D721Med (cell line): ENCODE measurements at places on chromosomes 6 and 20.

DNA sequence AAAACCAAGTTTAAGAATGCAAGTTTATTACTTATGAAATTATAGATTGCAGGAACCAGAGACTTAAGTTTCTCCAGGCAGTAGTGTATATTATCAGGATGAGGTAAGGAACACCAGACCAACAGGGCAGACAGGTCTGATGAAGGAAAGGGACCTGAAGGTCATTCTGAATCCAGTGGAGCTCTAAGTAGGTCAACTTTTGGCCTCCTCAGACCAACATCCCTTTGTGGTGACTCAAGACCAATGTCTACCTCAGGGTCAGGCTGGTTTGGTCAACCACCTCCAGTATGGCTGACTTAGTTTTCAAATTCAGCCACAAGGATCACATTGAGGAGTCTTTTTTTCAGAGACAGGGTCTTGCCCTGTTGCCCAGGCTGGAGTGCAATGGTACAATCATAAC, 38.7 kb upstream of the TFAP2A start:
- DNase-seq: no peak

DNA sequence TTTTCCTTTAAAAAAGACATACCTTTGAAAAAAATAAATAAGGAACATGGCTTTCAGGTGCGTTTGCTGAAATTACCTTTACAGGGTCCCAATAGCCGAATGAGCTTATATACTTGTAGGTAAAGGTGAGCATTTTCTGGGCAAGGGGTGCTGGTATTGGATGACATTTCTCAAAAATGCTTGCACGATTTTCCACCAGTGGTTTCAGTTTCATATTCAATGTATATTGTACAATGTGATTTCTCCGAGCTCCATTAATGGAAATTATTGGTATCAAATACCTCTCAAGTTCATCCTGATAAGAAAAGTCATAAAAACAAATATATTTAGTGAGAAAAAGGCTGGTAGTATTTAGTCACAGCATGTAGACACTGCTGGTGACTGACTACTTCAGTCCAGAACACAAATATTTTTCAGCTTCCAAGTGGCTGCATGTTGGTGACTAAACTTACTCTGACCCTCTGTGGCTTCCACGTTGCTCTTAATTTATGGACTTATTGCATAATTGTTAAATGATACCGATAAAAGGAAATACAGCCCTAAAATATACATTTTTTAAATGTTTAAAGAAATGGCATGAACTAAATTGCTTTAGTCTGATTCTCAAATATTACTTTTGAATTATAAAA, 32.9 kb upstream of the ZBTB24 start:
- no peak for DNase-seq

- DNase-seq: no peak
Measured at GRCh38 chr6:146544616-146545182, 1.1 kb downstream of the RAB32 start.

GRCh38 chr20:17868151-17868550, 100.4 kb downstream of the SNX5 start:
- DNase-seq: no peak

DNA sequence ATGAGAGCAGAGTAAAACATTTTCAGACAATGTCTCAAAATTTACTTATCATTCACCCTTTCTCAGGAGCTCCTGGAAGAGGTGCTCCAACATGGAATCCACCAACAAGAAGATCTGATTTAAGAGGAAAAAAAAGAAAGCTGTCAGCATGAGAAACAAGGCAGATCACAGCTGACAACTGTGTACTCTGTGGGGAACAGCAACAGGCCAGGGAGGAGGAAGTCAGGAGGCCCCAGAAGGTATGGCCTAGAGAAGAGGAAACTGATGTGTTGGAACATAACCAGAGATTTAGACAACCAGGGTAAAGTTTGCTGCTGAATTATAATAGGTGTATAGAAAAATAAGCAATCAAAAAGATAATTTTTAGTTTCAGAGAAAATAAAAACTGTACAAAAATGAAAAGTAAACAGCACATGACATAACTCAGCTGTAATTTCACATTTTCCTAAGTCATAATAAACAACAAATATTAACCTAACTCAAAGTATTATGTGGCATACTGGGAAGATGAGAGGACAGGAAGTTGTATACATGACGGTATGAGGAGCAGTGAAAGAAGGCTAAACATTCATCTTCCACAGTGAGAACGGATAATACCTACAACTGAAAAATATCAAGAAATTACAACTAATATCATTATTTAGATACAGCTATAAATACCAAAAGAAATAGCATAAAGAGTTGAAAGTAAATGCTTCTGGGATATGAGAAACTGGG, 113.6 kb upstream of the EMILIN3 start:
- no peak for DNase-seq
